ENCODE measurements at places on chromosomes 6 and 20.

DNA sequence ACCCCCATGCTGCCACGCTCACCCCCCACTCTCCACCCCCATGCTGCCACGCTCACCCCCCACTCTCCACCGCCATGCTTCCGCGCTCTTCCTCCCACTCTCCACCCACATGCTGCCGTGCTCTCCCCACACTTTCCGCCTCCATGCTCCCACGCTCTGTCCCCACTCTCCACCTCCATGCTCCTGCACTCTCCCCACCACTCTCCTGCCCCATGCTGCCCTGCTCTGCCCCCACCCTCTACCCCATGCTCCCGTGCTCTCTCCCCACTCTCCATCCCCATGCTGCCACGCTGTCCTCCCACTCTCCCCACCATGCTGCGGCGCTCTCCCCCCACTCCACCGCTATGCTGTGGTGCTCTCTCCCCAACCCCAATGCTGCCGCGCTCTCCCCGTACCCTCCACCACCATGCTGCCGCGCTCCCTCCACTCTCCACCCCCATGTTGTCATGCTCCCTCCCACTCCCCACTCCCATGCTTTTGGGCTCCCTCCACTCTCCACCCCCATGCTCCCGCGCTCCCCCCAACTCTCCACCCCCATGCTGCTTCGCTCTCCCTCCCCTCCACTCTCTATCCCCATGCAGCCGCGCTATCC lies 46.0 kb upstream of the PDE10A start:
- no peak for DNase-seq

DNA sequence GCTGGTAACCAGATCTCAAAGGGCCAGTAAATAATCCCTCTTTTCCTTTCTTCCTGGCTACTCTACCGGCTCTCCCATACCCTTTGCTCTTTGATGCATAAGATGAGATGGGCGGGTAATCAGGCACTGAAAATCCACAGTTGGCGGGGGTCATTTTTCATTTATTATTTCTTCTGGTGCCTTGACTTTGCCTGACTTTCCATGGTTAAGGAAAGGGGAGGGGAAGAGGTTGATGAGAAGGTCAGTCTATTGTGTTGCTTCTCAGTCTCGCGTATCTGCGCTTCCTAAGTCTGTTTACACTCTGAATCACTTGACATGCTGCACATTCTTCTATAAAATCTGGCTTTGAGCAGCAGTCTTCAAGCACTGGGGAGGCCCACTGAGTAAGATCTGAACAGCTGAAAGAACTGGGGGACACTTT lies 121.1 kb upstream of the HDGFL1 start:
- no peak for DNase-seq

- DNase-seq: peak; percentile 46
These were observed 7.7 kb upstream of the FOXF2 start for GRCh38 chr6:1381481-1382330.

- DNase-seq: no peak
These were observed 32.7 kb upstream of the CST7 start for GRCh38 chr20:24916412-24916811.

DNA sequence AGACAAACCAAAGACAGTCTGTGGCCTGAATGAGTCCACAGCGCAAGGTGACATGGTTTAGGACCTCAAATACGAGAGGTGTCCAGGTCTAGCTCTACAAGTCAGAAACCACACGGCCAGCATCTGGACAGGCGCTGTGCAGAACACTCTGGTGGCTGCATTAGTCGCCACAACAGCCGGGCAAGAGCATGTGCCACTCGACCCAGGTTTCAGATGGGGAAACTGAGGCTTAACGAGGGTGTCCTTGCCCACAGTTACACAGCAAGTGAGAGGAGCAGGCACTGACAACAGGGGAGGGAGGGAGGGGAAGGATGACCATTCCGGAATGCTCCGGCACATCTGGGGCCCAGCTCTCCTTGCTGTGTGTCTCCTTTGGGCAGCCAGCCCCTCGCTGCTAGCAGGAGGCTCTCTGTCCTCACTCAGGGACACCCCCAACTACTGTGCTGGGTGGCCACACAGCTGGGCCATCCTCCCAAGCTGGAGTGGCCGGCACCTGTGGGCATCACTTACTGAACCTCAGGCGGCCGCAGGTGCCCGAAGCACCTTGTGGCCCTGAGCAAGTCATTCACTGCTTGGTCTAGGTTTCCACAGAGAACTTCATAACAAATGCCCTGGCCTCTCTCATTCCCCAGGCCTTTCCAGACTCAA lies 6.6 kb downstream of the DLL1 start:
- no peak for DNase-seq

DNA sequence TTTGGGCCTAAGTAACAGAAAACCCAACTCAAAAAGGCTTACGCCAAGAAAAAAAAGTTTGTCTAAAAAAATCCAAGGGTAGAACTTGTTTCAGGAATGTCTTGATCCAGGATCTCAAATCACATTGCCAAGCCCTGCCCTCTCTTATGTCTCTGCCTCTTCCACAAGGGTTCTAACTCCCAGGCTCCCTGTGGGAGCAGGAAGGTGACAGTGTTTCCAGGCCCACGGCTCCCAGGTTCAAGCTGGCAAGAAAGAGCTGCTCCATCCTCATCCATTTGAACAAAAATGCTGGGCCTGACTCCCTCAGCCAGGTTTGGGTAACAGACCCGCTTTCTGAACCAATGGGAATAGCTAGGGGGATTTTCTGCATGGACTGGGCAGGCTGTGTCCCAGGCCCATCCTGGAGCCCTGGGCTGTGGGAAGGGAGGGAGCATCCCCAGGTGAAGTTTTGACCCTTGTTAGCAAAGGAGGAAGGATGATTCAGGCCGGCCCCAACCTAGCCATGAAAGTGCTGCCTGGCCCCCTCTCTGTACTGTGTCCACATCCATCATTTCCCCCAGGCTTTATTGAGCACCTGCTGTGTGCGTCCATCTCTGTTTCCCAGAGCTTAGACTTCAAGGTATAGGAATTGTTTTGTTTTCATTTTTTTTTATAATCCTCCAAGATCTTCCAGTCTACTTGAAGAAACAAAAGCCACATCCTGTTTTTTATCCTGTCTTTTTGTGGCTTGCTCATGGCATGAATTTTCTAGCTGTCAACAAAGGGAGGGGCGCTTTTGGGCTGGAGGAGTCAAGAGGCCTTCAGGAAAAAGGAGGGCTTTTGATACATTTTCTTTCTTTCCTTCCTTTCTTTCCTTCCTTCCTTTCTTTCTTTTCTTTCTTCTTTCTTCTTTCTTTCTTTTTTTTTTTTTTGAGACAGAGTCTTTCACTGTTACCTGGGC lies 159.8 kb downstream of the TFAP2C start:
- DNase-seq: no peak

GRCh38 chr20:8803065-8803464 lies 265.8 kb upstream of the PLCB4 start:
- DNase-seq: no peak
